ENCODE measurements at places on chromosomes 11 and 22.

- no peak for DNase-seq
Measured at GRCh38 chr22:27336151-27337090, 465.1 kb downstream of the MN1 start.

- no peak for DNase-seq
Measured at GRCh38 chr11:115535781-115536180, 31.6 kb upstream of the CADM1 start.

- no peak for DNase-seq
Measured at GRCh38 chr22:46203601-46203980, 46.5 kb downstream of the CDPF1 start.

DNA sequence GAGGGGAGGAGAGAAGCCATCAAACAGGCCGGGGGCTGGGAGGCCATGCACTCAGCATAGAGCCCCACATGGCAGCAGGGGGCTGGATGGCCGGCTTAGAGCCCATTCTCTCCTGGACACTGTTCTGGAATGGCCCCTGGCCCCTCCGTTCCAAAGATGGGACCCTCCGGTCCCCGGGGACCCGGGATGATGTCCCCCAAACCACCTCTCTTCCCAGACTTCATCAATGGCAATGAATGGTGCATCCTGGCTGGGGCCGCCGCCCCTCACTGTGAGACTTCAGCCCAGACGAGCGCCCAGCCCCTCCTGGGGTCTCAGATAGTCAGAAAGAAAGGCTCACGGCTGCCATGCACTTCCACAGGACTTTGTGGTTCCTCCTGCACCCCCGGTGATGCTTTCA lies 13.8 kb upstream of the RTN4R start:
- no peak for DNase-seq

DNA sequence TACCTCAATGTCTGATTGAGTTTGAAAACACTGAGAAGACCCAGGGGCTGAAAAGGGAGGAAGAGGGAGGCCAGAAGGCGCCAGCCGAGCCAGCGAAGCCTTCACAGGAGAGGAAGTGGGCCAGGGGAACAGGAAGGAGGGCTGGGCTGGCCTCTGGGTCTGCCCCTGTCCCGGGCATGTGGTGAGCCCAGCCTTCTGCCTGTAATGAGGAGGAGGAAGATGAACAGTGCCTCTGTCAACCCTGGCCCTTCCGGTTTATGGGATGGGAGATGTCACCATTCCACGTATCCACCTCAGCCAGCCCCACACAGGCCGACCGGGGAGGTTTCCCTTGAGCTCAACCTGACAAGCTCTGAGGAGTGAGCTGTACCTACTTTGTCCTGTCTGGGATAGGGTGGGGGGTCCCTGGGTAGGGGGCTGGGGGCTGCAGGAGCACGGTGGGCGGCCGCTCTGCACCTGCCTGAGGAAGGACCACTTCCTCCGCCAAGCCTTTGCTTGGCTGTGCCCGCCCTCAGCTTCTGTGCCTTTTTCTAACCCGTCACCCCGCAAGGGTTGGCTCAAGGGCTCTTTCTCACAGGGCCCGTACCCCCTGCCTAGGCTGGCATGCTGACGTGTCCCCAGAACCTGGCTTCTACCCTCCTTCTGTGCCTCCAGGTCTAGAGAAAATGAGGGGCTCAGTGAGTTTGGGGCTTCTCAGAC lies 2.0 kb downstream of the PARVG start:
- no peak for DNase-seq

- DNase-seq, result no peak
Measured at GRCh38 chr11:8937159-8937558, 4.4 kb upstream of the C11orf16 start.

- no peak for DNase-seq
Measured at GRCh38 chr11:120040151-120040840, 97.6 kb downstream of the TRIM29 start.

GRCh38 chr11:72635309-72635915 lies 38.8 kb downstream of the PDE2A start:
- no peak for DNase-seq

DNA sequence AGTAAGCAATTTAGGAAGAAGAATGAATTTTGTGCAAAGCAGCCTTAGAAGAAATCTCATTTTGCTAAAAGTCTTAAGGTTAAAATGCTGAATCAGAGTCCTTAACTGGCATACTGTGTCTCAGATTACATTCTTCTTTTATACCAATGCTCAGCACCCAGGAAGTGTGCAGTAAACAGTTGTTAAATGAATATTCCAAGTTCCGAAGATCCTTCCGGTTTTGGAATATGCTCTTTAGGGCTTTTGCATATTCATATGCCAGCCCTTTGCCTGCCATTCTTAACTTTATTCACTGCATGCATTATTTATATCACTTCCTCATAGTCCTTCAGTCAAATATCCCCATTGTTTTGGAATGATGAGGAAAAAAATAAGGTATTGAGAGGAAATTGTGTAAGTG lies 242.0 kb downstream of the DDX10 start:
- no peak for DNase-seq

DNA sequence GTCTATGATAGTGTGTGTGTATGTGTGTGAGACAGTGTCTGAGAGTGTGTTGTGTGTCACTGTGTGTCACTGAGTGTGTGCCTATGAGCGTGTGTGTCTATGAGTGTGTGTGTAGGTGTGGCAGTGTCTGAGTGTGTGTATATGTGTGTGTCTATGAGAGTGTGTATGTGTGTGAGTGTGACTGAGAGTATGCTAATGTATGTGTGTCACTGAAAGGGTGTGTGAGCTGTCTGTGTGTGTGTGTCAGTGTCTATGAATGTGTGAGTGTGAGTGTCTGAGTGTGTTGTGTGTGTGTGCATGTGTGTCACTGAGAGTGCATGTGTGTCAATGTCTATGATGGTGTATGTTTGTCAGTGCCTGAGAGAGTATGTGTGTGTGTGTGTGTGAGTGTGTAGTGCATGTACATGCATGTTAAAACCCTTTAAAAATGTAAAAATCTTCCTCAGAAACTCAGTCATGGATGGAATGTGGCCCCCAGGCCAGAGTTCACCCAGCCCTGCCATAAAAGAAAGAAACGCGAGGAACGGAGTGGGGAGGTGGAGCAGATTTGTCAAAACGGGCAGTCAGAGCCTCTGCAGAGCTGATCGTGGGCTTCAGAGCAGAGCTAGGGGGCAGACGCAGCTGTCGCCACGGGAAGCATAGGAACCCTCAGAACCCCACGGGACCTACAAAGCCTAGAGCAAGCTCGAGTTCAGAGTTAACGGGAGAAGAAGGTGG lies 218.8 kb downstream of the CTTN start:
- DNase-seq, result no peak

DNA sequence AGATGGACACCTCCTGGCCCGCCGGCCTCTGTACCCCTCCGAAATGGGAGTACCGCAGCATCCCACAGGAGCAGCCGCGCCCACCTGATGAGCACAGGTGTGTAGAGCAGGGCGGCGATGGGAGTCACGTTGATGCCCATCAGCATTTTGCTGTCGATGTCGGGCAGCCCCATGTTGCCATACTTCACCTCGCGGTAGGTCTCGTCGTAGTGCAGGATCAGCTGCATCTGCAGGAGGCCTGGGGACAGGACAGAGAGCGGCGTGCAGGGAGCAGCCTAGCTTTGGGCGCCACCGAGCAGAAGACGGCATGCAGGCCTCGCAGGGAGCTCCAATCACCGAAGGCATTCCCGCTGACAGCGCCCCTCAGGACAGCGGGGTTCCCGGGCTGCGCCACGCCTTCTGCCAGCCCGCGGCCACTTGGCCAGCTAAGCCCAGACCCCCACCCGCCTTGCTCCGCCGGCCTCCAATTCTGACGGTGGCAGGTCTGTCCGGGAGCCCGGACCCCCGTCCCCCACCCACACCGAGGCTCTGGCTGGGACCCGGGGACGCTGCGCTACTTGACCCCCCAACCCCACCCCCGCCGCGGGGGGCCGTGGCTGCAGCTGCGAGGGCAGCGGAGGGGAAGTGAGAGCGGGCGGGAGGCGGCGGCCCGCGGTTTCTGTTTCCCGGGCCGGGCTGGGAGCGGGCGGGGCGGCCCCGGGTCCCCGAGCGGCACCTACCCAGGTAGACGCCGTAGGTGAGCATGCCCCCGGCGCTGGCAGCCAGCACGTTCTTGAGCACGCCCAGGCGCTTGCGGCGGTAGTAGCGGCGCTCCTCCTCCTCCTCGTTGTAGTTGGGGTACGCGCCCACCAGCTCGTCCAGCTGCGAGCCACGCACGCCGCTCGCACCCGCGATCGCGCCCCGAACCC lies 705 bp downstream of the UNC93B1 start:
- peak; percentile 48 for DNase-seq

GRCh38 chr11:45523760-45524159 lies 141.7 kb downstream of the CHST1 start:
- no peak for DNase-seq

GRCh38 chr22:42807185-42807584 lies 49.9 kb downstream of the ARFGAP3 start:
- DNase-seq, result no peak

DNA sequence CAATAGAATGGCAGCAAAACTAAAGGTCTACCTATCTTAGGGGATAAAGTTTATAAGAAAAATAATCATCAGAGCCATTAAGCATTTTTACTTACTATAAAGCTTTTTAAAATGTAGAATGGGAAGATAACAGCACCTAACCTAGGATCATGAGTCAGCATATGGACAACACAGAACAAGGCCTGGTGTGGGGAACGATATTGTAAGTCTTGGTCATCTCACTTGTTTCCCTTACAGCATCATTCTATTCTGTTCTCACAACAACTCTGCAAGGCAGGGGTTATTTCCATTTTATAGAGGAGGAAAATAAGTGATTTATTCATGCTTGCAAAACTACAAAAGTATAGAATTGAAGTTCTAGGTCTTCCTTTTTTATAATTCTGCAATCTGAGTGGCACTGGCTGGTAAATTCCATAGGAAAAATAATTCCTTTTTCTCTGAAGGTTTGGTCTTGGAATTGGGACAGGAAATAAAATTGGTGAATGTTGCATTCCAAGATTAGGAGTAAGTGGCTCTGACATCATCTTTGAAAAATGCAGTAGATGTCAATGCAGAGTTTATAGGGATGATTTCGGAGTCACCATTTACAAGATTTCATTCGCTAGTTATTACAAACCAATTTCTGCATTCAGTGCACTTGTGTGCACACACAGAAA lies 423.0 kb downstream of the DYNC2H1 start:
- DNase-seq, result no peak

DNA sequence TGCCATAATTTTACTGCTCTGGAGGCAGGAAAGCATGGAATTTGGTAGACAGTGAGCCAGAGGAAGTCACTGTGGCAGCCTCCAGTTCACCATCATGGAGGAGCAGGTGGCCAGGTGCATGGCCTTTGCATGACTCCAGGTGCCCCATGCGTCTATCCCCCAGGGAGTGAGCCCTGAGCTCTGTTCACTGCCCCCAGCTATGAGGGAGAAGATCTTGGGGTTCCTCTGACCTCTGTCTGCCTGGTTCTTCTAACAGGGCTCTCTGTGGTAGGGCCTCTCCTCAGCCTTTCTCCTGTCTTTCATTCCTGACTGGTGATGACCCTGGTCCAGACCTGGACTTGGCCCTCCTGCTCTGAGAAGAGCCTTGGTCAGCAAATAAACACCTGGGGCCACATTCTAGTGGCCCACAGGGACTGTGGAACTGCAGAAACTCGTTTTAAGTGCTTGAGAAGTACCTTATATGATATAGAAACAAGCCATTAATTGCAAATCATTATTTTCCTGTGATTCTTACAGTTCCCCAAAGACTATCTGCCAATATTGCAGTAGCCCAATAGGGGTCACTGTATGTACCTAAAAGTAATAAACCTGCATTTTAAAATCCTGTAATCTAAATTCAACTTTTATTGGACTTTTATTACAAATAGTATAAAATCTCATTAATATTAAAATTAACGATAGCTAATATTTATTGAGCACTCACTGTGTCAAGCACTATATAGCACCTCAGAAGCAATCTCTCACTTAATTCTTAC lies 120.0 kb upstream of the SYT13 start:
- DNase-seq, result no peak

DNA sequence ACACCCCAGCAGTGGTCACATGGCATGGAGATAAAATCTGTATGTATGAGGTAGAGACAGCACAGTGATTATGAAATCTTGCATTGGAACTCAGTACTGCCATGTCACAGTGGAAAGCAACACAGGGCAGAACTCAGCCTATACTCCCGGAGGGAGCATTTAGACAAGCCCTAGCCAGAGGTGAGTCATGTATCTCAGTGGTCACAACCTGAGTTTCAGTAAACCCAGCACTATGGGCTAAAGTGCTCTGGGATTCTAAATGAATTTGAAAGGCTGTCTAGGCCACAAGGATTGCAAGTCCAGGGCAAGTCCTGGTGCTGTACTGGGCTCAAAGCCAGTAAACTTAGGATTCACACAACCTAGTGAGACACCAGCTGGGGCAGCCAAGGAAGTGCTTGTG lies 1717.1 kb upstream of the RAG2 start:
- no peak for DNase-seq

Measured in T-helper 2 cell (primary cell).